SHP77 treated with DMSO at 0.1 percent for 48 hours (cell line): ENCODE measurements at places on chromosomes 7 and 10.

DNA sequence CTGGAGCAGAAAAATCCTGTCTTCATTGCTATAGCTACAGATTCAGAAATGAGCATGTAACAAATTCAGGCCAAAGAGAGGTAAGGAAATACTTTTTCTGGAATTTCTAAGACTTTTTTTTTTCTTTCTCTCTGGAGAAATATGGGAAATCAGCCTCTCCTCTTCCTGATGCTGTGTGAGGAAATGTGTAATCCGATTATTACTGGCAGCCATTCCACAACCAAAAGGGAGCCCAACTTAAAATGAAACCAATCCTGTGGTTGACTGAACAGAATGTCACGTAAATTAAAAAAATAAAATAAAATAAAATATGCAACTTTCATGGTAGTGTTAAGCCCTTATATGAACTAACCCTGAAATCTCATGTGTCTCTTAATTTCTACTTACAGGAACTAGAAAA lies 10.7 kb upstream of the POT1 start:
- DNase-seq: no peak

GRCh38 chr7:39703144-39703543 lies 79.8 kb downstream of the RALA start:
- no peak for DNase-seq

DNA sequence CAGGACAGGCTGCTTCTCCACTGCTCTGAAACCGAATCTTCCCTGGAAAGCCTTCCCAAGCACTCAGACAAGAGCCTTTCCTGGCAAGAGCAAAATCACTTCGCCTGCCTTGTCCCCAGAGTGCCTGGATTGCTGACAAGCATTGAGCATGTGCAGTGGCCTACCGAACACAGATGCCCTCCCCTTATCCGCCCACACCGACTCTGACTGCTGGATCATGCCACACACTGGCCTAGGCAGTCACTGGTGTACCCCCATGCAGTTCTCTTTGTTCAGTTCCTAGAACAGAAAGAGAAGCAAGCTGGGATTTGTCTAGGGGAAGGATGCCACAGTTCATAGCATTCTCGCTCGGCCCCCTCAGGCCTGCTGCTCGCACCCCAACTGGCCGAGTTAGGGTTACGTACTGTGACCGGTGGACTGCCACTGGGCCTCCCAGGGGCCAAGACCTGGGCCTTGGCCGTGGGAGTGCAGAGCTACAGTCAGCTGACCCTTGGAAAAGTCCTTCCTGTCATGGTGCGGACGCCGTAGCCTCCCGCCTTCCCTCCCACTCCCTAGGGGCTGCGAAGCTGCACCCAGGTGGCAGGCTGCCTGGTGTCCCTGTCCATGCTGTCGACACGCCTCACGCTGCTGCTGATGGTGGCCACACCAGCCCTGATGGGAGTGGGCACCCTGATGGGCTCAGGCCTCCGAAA lies 6.9 kb downstream of the ABCB8 start:
- no peak for DNase-seq

- no peak for DNase-seq
Measured at GRCh38 chr7:156634117-156634516, 6.5 kb upstream of the RNF32 start.

DNA sequence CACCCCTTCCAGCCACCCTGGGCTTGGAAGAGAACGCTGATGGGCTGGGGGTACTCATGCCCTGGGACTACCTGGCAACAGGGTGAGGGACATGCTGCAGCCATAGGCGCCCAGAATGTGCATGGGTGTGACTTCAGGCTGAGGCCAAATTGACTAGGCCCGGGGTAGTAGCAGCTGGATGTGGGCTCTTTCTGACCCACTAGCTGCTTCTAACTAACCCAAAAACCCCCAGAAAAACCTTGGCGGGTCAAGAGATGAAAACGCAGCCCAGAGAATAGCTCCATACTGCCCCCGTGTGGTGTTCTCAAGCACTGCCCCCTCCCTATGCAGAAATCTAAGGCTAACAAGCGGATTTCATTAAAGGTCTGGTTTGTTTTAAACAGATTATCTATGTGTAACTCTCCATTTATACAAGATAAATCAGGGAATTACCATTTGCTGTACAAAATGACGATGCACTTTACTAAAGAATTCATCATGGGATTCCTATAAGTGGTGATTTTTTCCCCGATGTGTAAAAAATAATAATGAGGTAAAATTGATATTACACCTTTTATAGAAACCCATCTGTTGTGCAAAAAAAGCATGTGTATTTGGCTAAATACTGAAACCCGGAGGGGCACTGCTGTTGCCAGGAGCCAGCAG lies 4.2 kb downstream of the SMARCD3 start:
- DNase-seq: no peak

DNA sequence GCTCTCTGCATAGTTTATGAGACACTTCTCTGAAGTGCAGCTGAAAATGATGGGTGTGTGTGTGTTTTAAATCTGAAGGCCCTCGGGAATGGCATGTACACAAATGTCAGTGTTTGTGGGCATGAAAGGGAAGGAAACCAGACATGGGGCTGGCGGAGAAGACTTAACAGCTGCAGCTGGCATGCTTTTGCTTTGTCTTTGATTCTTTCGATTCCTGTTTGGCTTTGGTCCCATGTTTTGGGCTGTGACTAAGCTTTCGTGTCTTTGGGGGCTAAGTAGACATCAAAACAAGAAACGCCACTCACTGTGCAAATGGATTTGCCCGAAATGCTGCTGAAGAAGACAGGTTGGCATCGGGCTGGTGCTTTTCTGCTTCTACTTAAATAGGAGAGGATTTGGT lies 179.3 kb downstream of the PFKFB3 start:
- DNase-seq: no peak

DNA sequence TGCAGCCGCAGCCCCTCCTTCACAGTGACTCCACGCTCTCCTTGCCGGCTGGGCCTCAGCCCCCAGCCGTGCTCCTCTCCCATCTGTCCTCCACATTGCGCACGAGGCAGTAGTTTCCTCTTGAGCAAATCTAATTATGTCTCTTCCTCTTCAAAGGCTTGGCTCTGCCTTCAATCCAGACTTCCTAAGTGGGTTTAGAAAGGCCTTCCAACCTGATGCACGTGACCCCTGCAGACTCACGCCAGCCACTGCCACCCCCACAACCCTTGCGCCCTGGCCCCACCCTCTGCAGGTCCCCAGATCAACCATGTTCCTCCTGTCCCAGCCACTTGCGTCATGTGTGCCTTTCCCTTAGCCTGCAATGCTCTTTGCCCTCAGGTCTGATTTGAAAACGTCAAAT lies 75.0 kb upstream of the ADAM12 start:
- no peak for DNase-seq

DNA sequence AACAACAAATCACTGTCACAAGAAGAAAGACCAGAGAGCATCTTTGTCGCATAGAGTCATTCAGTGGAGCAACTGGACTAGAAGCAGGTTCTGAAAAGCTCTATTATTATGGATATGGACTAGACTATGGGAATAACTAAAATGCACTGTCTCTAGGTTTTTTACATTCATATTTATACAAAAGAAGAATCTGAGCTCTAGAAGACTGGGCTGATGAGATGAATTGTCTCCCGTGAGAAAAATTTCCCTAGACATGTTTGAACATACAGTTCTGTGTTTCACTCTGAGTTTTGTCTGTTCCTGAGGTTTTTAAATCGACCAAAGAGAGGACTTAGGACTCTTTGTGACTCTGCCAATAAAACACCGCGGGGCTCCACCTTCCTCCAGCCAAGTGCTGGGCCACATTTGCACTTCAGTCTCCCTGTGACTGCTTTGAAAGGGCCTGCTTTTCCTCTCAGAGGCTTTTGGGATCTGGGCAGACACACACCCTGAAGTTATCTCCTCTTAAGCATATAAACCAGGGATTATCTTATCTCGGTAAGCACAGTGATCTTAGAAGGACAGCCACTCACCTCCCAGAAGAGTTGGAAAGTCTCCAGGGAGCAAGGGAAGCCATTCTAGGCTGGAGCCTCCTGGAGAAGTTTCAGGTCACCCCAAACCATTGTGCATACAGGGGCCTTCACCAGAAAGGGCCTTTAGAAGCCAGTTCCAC lies 101.0 kb upstream of the JCAD start:
- DNase-seq: no peak

- no peak for DNase-seq
Measured at GRCh38 chr10:114534571-114534981, 123.5 kb downstream of the ABLIM1 start.
